Smooth muscle cell of the pulmonary artery (primary cell): ENCODE measurements at places on chromosomes 5 and 9. TPM values are rescaled to one million over a fixed set of nuclear protein-coding genes. Genes with fewer than 3 reads are reported as not detected.

LCN6 gene
- not detected in 2 replicates for total RNA-seq

CYFIP2 gene
- 15.7 and 31.7 TPM in 2 replicates for total RNA-seq

LECT2 gene
- total RNA-seq, result not detected in 2 replicates

SLC25A48 gene
- not detected in 2 replicates for total RNA-seq
